Suprapubic skin (tissue), 4 donors: ENCODE measurements at places on chromosomes 6 and 20. TPM values are rescaled to one million over a fixed set of nuclear protein-coding genes. Genes with fewer than 3 reads are reported as not detected.

DNA sequence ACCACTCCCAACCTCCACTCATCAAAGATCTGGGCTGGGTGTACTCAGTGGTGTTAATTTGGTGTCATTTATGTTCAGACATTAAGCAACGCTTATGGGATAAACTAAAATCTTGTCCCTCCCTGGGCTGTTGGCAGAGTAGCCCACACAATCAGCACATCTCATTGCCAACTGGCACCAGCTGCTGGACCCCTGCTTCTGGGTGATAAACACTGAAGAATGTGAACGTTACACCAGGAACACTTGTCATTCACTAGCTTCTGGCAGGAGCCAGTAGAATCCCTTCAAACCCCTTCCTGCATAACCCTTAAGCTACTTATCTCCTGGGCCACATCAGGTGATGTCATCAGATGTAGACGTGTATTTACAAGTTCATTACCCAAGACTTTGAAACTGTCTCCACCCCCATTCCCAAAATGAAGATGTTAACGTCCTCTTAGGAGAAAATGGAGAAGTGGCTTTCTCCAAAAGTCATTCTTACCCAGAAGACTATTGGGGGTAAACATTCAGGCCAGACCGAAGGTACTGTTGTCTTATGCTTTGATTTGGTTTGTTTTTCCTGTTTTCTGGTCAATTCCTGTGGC lies 107.8 kb upstream of the CD93 start:
- peaks cover 18% of the 10 kb centered on the region for H3K4me1 ChIP-seq
- H3K27ac ChIP-seq: peak overlapping the region; percentile 67
- no peak for DNase-seq
- no peaks in the 10 kb centered on the region for H3K27me3 ChIP-seq
- H3K36me3 ChIP-seq: no peaks in the 10 kb centered on the region
- H3K4me3 ChIP-seq: no peak overlapping the region

GRCh38 chr6:39773782-39774181 lies 18.4 kb upstream of the DAAM2 start:
- no peaks in the 10 kb centered on the region for H3K4me1 ChIP-seq
- no peaks in the 10 kb centered on the region for H3K36me3 ChIP-seq
- no peak overlapping the region for H3K4me3 ChIP-seq
- DNase-seq: no peak
- no peak overlapping the region for H3K27ac ChIP-seq
- H3K27me3 ChIP-seq: no peaks in the 10 kb centered on the region

Gene SSTR4
- not detected for total RNA-seq

Gene MTFR2
- 2.5 TPM for total RNA-seq

Gene RSPH9
- total RNA-seq: 0.57 TPM
